RWPE2 (cell line): ENCODE measurements at places on chromosomes 12 and 14.

DNA sequence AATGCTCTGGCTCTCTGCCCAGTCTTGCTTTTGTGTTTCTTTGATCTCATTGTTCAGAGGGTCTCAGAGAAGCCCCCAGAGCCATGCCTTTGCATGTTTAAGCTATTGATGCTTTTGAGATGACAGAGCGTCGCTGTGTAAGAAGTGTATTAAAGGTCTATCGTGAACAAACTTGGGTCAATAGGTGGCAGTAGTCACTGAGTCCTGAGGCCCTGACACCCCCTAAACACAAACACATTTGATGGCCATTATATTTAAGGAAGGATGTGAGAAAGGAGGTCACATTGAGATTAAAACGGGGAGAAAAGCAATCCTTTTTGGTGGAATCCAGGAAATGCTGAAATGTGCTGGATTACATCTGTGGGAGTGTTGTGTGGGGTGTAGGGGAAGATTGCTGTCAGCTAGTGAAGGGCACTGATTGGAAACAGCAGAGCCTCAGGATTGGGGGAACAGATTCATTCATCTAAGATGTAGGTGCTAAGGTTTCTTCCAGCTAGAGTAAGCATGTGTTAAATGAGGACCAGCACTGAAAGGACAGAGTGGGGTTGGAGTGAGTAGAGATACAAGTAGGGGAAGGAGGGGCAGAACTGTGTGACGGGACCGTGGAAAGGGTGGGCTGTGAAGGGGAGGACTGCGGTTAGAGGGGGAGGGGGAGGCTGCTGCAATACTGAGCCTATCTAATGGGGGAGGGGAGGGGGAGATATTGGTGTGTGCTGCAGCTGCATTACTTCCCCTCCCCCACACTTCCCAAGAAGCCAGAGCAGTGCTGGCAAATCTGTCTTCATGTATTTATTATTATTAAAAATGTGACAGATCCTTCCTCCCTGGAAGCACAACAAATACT is 12.7 kb downstream of the NGDN start:
- no peak for DNase-seq

DNA sequence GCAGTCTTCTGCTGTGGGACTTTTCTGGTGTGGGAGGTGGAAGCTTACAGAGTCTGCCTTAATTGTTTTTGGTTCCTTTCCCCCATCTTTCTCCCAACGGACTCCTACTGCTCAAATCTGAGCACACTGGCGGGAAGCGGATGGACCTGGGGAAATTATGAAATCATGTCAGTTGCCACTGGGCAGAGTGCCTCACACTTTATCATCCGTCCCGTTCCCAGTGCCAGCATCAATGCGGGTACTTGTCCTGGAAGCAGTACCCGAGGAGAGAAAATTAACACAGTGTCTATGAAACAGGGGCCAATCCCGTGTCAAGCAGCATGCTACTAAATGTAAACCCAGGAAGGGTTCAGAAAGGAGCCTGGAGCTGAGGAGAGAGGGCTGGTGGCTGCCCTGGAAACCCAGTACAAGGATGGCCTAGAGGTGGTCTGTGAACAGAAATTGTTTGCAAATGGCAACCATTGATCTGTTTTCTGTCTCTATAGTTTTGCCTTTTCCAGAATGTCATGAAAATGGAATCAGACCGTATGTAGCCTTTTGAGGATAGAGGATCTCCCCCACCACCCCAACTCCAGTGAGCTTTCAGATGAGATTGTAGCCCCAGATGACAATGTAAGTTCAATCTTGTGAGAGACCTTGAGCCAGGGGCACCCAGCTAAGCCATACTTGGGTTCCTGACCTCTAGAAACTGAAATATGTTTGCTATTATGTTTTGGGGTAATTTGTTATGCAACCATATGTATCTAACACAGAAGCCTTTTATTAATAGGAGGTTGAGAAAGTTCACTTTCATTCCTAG is 908 bp upstream of the CDKL1 start:
- no peak for DNase-seq

DNA sequence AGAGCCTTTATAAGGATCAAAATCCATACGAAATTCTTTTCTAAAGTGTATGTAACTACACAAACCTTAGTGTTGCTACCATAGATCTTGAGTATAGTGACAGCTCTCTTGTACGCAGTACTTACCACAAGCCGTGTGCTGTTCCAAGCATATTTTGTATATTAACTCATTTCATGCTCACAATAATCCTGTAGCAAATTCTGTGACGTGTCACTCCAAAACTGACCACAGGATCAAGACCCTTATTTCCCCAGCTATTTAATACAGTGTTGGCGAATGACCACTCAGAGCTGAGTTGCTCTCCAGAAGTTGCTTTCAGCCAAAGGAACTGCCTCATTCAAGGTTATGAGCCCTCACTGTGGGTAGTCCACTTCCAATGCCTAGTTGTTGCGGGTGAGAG is 169.8 kb downstream of the BTG1 start:
- DNase-seq = no peak

DNA sequence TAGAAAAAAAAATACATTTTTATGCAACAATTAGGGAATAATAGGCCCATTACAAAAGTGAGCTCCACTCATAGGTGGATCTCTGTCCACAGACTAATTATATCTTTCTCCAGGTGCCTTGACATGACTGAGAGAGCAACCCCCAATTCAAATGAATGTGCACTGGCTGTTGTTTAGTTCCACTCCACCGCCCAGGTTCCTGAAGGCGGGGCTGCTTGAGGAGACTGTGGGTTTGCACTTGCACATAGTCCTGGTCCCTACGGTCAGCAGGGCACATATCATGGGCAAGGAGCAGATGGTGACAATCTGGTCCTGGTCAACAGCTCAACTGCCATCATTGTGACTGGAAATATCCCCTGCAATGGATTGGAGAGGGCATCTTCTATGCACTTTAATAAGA is 195.6 kb upstream of the PWP1 start:
- DNase-seq = no peak

GRCh38 chr12:57166971-57167371 is 19.6 kb upstream of the LRP1-AS start:
- peak; percentile 84 for DNase-seq

GRCh38 chr12:79233341-79233781 is 368.8 kb downstream of the SYT1 start:
- DNase-seq = no peak

DNA sequence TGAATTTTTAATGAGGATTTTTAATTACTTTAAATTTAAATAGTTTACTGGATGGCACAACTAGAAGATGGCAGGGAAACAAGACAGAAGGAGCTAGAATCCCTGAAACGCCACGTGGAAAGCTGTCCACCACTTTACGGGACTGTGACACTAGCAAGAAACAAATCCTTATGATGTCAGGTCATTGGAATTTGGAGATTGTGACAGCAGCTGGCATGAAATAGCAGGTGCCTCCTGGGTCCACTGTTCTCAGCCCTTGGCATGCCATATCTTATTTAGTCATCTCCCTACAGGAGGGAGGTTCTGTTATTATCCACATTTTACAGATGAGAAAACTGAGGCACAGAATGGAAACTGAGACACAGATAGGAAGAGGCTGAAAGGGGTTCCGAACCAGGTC is 113.8 kb downstream of the BCL11B start:
- DNase-seq = peak; percentile 12

- DNase-seq = no peak
These were observed 57.7 kb downstream of the WNK1 start for GRCh38 chr12:810116-810515.

- no peak for DNase-seq
These were observed 935 bp upstream of the CRIP1 start for GRCh38 chr14:105485739-105486162.
